ENCODE measurements at places on chromosomes 5 and 9.

DNA sequence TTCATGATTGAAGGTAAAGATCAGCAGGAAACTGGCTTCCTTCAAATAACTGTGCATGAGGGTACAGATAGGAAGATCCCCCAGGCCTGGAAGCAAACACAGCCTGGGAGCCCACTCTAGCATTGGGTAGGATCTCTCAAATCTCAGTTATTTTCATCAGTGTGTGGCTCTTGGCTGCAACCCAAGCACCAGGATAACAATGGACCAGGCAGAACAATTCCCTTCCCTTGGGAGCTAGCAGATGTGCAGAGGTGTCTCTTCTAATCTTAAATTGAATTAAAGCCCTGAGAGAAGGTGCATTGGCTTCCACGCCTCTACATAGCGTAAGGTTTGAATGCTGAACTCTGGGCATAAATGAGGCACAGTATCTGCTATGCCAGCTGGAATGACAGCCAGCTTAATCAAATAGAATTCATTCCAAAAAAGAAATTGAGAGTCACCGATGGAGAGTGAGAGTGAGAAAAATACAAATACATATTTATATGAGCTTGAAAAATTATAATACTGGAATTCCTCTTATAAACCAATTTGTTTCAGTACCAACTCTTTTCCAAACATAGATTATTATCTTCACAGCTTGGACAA is 957.3 kb downstream of the CDH12 start:
- DNase-seq: no peak

DNA sequence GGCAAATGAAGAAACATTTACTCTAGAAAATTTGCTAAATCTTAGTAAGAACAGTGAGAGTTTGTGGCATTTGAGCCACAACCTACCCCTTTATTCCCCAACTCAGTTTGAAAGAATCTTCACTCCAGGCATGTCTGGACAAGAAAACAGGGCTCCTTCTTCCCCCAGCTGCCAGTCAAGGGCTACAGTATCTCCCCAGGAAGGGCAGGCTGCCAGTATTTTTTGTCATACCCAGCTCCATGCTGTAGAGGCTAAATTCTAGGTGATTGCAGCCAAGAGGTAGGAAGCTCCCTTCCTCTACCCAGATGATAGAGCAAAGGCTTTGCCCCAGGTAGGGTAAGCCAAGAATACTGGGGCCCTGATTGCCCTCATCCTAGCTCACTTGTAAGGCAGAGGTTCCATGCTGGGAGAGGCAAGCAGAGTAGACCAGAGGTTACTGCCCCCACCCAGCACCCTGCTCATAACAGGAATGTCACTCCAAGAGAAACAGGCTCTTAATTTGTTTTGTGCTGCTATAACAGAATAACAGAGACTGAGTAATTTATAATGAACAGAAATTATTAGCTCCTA is 20.0 kb upstream of the GRPEL2 start:
- no peak for DNase-seq

GRCh38 chr5:72648480-72648879 is 141.3 kb upstream of the ZNF366 start:
- DNase-seq: no peak

DNA sequence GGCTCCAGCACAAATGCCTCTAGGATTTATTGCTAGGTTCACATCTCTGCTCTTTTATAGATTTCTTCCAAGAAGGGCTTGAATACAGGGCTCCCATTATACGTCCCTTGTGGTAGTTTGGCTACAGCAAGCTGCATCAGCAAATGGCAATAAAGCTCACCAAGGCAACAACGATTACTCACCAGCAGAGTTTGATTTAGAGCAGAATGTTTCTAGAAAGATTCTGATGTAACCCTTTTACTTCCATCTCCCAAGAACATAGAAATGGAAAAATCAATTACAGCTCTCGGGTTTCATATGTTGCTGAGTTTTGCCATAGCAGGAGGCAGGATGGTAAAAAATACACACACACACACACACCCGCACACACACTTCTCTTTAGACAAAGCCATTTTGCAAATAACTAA is 124.2 kb upstream of the TNPO1 start:
- no peak for DNase-seq

DNA sequence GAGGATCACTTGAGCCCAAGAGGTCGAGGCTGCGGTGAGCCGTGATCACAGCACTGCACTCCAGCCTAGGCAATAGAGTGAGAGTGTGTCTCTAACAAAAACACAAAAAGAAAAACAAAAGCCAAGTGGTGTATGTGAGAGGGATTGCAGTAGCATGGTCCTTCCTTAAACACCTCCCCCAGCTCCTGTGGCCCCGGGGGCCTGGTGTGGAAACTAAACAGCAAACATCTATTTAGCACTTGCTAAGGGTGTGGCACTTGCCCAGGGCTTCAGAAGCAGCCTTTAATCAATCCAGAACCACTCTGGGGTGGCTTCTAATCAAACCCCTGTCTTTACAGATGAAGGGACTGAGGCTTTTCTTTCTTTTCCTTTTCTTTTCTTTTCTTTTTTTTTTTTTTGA is 4.4 kb upstream of the FBP1 start:
- no peak for DNase-seq

- peak; percentile 28 for DNase-seq
These were observed 284.3 kb downstream of the ARHGAP26 start for GRCh38 chr5:143054480-143054941.

- DNase-seq: no peak
These were observed 171.3 kb downstream of the GDNF start for GRCh38 chr5:37668524-37669047.

DNA sequence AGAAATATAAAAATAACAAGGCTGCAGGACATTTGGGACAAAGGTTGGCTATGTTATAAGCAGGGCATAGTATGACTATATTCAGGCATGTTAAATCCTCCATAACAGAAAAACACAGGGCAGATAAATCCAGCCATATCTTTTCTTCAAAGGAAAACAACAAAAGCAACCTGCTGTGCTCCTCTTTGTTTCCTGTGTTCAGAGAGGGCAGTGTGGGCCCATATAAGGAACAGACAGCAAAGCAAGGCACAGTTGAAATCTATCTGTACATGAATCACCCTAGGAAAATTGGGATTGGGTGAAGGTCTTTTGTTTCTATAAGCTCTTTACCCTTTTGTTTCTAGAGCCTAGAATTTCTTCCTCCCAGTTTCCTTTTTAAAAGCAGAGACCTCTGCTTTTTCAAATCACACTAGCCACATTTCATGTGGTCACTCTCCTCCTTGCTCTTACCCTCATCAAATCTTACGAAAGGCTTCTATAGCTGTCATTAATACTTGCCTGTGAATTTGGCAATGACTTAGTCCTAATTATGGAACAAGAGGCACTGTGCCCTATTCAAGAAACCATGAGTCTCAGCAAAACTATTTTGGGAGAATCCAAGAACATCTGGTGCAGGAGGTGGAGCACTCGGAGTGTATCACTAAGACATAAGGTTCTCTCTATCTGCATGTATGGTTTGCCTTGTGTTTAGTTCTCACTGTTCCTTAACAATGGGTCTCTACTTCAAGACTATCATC is 1.8 kb downstream of the GZMA start:
- DNase-seq: no peak

GRCh38 chr5:6340100-6340499 is 38.2 kb downstream of the MED10 start:
- DNase-seq: no peak

GRCh38 chr9:93959739-93960154 is 4.6 kb upstream of the BARX1 start:
- DNase-seq: no peak

DNA sequence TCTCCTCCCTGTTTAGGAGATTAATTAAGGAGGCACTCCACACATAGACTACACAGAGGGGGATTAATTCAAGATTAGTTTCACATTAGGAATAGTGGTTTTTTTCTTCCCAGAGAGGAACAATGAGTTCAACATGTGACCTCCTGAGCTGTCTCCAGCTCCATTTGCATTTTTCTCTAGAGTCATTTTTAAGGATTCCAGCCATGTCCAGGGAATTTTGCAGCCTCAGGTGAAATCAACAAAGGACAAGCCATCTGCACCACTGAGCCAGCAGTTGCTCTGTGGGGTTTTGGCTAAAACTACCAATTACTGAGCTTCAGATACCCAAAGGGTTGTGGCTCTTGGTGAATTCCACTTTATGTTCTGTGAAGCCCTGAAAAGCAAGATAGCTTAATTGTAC is 258.5 kb upstream of the PPP1R2B start:
- no peak for DNase-seq

DNA sequence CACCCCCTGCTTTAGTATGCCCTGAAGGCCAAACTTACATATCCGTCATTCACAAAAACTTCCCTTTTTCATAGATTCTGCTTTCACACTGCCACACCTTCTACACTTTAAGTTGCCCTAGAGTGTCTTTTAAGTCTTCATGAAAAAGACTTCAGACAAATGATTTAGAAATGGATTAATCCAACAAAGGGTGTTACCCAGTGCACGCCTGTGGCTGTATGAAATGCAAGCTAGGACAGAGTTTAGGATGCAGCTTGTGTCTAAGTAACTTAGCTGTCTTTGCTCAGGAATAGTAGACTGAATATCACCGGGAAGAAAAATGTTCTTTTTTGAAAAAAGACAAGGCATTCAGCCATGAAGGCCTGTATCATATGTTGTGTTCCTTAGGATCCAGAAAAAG is 210.0 kb downstream of the MPDZ start:
- no peak for DNase-seq

- DNase-seq: no peak
These were observed 50.5 kb downstream of the TBCA start for GRCh38 chr5:77725616-77726015.

DNA sequence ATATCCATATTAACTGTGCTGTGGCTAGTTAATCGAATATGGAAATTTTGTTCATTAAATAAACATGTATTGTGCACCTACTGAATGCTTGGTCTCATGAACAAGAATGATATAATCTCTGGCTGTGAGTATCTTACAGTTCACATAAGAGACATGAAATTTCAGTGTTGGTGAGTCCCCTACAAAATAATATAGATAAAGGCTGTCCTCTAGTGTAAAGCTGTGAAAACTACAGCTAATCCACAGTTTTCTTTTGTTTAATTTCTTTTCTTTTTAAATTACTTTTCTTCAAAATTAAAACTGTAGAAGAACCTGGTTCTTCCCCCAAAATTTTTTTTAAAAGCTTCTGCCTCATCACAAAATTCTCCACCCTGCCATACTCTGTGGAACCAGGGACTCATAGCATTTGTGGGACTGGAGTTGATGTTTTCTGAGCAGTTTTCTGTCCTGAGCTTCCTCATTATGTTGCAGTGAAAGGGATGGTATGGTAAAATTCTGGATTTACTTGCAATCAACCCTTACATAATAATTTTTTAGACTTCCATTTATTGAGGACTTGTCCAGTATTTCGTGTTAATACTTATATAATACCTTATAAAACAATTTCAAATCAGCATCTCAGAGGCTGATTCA is 135.0 kb downstream of the STK32A start:
- no peak for DNase-seq
